ENCODE measurements at places on chromosomes 7 and 10.

- DNase-seq, result no peak
Observed at GRCh38 chr10:90007226-90007625, 305.8 kb downstream of the KIF20B start.

DNA sequence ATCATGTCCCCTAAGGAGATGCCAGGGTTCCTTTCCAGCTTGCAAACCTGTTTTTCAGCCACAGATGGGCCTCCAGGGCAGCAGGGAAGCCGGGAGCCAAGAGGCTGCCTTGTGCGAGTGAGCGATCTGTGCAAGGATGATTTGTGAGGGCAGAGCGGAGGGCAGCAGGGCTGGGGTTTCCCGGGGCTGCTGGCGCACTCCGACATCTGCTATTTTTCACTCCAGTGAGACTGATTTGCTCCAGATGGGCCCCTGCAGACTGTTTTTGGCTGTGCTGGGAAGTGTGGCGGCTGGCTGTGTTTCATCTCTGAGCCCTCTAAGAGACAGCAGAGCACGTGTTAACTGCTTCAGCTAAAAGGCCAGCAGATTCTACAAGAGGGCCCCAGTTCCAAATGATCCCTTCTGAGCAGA is 466.2 kb downstream of the TYW1 start:
- DNase-seq, result peak; percentile 42

GRCh38 chr10:75541411-75541810 is 110.0 kb downstream of the LRMDA start:
- DNase-seq, result no peak

DNA sequence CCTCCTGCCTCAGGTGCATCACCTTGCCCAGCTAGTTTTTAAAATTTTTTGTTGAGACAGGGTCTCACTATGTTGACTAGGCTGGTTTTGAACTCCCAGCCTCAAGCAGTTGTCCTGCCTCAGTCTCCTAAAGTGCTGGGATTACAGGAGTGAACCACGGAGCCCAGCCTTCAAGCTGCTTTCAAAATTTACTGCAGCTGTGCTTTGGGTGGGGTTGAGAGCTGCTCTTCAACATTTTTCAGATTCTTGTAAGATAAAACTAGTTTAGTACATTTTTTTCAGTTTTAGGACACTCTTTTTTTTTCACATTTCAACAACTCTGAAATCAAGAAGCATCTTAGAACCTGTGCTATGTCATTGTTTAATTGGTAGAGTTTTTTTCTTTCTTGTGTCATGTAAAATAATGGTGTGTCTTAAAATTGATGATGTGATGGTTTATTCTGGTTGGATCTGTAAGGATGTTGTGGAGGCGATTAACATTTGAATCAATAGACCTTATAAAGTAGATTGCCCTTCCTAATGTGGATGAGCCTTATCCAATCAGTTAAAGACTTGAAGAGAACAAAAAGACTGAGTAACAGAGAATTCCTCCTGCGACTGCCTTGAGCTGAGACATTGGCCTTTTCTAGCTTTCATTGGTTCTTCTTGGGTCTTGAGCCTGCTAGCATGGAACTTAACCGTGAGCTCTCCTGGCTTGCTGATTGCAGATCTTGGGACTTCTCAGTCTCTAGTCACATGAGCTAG is 13.5 kb downstream of the PLEKHA8 start:
- DNase-seq, result no peak

DNA sequence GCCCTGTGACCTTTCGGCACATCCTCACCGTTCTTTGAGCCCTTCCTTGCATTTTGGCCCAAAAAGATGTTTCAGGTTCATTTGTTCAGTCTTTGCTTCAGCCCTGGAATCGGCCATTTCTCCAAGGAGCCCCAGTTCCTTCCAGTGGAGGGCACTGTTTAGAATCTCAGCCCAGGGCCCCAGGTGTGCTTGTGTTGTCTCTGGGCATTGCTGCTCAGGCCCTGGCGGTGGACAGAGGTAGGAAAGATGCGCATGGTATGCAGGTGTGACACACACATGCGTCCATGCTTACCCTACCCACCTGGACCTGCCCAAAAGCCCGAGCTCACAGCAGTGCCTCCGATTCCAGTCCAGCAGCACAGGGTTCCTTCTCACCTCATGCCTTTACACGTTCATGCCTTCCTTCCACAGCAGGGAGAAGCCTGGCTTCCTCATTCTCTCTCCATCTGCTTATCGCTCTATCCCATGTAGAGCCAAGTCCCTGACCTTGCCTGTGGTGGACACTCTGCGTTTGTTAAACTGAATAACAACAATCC is 70.6 kb downstream of the LHPP start:
- peak; percentile 60 for DNase-seq

Measured in NCI-H69 (cell line).